AG10803 (cell line): ENCODE measurements at places on chromosomes 1 and 21.
A peak's percentile ranks its signal among the peaks of the same experiment; 100 is the strongest.

DNA sequence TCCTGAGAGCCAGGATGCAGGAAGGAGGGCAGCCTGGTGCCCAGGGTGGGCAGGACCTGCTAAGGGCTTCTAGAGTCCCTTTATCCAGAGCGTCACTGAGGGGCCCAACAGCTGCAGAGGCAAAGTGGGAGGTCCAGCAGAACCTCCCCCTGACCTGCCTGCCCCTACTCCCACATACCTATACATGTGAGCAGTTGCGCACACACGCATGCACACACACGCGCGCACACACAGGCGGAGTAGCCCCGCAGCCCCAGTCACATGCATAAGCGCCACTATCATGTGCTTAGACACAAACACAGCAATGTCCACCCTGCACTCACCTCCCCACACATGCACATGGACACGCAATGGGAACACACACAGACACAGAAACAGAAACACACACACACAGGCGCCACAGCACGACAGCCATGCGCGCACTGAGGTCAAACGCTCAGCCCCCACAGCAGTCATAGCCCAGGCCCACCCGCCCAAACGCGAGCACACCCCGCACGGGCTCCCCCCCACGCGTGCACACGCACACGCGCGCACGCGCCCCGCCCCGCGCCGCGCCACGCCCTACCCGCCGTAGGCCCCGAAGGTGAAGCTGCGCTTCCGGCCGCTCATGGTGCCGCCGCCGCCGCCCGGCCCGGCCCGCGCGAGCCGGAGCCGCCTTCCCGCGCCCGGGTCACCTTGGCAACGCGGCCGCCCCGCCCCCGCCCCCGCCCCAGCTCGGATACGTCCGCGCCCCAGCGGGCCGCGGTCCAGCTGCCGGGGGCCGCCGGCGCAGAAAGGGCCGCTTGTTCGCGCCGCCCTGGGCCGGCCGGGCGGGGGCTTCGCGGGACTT, 17.7 kb downstream of the RAP1GAP start:
- DNase-seq = no peak

- DNase-seq = no peak
These were observed 563.6 kb upstream of the NEGR1 start for GRCh38 chr1:72845981-72846380.

DNA sequence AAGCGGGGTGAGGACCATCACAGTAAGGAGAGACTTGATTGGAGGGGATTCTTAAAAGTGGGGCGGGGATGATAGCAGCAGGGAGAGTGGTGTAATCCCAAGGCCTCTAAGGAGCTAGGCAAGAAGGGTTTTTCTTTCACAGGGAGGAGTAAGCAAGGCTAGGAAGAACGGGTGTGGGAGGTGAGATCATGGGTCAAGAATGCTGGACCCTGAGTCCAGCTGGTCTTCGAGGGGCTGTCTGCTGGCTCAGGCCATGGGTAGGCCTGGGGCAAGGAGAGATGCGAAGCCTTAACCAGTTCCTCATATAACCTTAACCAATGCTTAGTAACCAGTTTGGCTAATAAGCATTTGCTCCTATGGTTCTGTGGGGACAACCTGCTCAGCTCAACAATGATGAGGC, 599.1 kb downstream of the NPHP4 start:
- DNase-seq = no peak

GRCh38 chr1:58539553-58539952, 7.0 kb downstream of the OMA1 start:
- peak; percentile 40 for DNase-seq

- no peak for DNase-seq
These were observed 13.1 kb upstream of the UTS2 start for GRCh38 chr1:7865978-7866377.
